ENCODE measurements at places on chromosomes 12 and 14.

DNA sequence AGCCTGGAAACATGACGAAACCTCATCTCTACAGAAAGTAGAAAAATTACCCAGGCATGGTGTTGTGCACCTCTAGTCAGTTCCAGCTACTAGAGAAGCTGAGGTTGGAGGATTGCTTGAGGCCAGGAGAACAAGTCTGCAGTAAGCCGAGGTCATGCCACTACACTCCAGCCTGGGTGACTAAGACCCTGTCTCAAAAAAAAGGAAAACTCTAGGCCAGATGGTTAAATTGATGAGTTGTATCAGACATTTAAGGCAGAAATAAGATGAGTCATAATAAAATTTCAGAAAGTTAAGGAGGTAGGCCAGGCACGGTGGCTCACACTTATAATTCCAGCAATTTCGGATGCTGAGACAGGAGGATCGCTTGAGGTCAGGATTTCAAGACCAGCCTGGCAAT lies 10.7 kb downstream of the EIF2S1 start:
- DNase-seq: no peak

GRCh38 chr14:69208666-69209065 lies 17.4 kb downstream of the EXD2 start:
- DNase-seq: no peak

DNA sequence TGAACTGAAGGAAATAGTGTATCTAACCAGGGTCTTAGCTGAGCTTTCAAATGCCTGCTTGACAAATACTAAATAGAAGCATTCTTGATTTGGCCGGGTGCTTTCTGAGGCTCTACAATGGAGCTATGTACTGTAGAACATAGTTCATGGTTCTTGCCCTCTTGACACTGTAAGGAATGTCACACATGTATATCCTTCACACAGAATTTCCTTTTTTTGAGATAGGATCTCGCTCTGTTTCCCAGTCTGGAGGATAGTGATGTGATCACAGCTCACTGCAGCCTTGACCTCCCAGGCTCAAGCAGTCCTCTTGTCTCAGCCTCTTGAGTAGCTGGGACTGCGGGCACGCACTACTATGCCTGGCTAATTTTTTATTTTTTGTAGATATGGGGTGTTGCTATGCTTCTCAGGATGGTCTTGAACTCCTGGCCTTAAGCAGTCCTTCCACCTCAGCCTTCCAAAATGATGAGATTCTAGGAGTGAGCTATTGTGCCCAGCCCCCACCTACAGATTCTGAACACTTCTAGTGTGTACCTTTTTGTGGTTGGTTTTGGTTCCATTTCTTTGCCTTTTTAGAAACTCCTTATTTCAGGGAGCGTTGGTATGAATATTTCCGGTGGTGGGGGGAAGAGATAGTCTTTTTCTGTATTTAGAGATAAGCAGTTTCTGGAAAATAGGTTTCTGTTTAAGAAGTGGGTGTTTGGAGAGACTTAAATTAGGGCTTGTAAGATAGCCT lies 4.2 kb downstream of the MLXIP start:
- no peak for DNase-seq

- DNase-seq: no peak
Observed at GRCh38 chr14:55373784-55374705, 37.6 kb downstream of the ATG14 start.

- no peak for DNase-seq
Observed at GRCh38 chr12:108231909-108232434, 102.9 kb downstream of the WSCD2 start.

DNA sequence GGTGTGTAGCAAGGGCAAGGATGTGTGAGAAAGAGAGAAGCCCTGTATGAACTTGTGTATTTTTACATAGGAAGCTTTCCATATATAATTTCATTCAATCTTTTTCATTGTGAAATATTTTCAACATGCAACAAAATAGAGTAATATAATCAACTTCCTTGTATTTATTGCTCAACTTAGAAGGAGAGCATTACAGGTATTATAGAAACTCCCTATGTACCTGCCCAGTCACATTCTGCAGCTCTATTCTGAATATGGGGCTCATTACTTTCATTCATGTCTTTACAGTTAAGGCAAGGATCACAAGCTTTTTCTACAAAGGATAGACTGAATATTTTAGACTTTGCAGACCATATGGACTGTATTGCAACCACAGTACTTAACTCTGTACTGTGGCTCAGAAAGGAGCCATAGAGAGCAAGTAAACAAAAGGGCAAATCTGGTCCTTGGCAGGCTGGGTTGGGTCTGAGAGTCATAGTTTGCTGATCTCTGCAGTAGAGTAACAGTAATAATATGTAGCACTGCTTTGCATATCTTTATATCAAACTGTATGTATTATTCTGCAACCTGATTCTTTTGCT lies 11.3 kb downstream of the NR1H4 start:
- DNase-seq: no peak

All from cerebellar cortex (tissue), 1 donor.